ENCODE measurements at places on chromosomes 12 and 14. TPM values are rescaled to one million over a fixed set of nuclear protein-coding genes. Genes with fewer than 3 reads are reported as not detected.

TSPAN11 gene
- 2.5 TPM for total RNA-seq

- no peaks in the 10 kb centered on the region for H3K36me3 ChIP-seq
- H3K27ac ChIP-seq: peak overlapping the region; percentile 91
- H3K27me3 ChIP-seq: no peaks in the 10 kb centered on the region
- peaks cover 76% of the 10 kb centered on the region for H3K4me1 ChIP-seq
Observed at GRCh38 chr12:93380480-93381121, 2.9 kb downstream of the NUDT4 start.

- H3K27ac ChIP-seq: no peak overlapping the region
- no peaks in the 10 kb centered on the region for H3K36me3 ChIP-seq
- DNase-seq: no peak
- no peak overlapping the region for H3K4me3 ChIP-seq
Observed at GRCh38 chr14:65419593-65420252, 7.2 kb downstream of the FUT8 start.

- H3K27me3 ChIP-seq: no peaks in the 10 kb centered on the region
- H3K27ac ChIP-seq: no peak overlapping the region
- H3K4me1 ChIP-seq: no peaks in the 10 kb centered on the region
- no peak overlapping the region for H3K4me3 ChIP-seq
- DNase-seq: no peak
Observed at GRCh38 chr14:104248203-104249055, 110.0 kb downstream of the KIF26A start.

KRT3 gene
- total RNA-seq: not detected

Data from vagina (tissue), 2 donors.